Right forelimb (tissue), 1 donor: ENCODE measurements at places on chromosomes 13 and 19.

- DNase-seq = no peak
These were observed 918 bp upstream of the FUZ start for GRCh38 chr19:49814010-49814409.

GRCh38 chr19:20662421-20663105 is 1.2 kb upstream of the ZNF626 start:
- DNase-seq = no peak

GRCh38 chr19:11481534-11482383 is 913 bp upstream of the ELAVL3 start:
- peak; percentile 69 for DNase-seq

GRCh38 chr19:33143897-33144405 is 12.0 kb downstream of the WDR88 start:
- DNase-seq = peak; percentile 72

GRCh38 chr13:33278913-33279312 is 6.6 kb downstream of the STARD13 start:
- DNase-seq = no peak

DNA sequence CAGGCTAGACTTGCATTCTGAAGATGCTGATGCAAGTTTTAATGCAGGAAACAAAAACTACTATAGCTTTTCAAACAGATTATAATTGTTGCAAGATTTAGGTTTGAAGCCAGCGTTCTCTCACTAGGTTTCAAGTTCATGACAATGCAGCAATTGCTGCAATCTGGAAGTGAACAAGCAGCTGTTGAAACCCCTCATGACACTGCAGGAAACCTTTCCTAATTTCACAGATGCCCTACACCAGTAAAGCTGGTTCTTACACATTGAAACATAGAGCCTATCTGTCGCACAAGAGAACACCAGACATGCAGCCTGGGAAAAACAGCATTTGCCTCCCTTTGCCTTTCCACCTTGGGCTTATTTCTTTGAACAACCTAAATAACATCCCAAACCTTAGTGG is 1737.2 kb upstream of the MIR17HG start:
- no peak for DNase-seq

GRCh38 chr13:105327581-105328126 is 1207.8 kb downstream of the EFNB2 start:
- no peak for DNase-seq
